ENCODE measurements at places on chromosomes 6 and 20.

- no peak for DNase-seq
Measured at GRCh38 chr6:12233693-12234571, 56.2 kb upstream of the EDN1 start.

DNA sequence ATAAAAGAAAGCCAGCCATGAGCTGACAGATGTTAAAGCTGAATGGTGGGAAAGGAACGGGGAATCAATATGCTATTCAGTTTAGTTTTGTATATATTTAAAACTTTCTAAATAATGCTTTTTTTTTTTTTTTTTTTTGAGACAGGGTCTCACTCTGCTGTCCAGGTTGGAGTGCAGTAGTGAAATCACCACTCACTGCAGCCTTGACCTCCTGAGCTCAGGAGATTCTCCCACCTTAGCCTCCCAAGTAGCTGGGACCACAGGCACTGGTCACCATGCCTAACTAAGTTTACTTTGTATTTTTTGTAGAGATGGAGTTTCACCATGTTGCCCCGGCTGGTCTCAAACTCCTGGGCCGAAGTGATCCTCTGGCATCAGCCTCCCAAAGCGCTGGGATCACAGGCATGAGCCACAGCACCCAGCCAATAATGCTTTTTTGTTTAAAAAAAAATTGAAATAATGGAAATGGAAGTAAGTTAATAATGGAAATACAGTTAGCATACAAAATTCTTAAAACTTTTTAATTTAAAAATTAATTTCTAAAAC lies 19.1 kb downstream of the EPB41L2 start:
- no peak for DNase-seq

- no peak for DNase-seq
Measured at GRCh38 chr6:169024047-169024660, 229.5 kb downstream of the THBS2 start.

GRCh38 chr20:59253325-59253724 lies 47.1 kb upstream of the EDN3 start:
- DNase-seq = no peak

GRCh38 chr6:12709116-12709515 lies 7.5 kb upstream of the PHACTR1 start:
- no peak for DNase-seq

DNA sequence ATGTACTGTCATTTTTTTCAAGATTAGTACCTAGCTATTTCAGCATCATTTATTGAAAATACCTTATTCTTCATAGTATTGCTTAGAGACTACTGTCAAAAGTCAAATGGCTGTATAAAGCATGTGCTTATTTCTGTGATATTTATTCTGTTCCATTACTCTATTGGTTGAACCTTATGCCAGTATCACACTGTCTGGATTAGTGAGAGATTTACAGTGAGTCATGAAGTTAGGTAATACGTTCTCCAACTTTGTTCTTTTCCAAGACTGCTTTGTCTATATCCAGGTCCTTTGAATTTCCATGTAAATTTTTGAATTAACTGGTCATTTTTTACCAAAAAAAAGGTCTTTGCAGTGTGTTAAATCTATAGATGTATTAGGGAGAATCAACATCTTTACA lies 18.6 kb upstream of the RNF217 start:
- DNase-seq = no peak

DNA sequence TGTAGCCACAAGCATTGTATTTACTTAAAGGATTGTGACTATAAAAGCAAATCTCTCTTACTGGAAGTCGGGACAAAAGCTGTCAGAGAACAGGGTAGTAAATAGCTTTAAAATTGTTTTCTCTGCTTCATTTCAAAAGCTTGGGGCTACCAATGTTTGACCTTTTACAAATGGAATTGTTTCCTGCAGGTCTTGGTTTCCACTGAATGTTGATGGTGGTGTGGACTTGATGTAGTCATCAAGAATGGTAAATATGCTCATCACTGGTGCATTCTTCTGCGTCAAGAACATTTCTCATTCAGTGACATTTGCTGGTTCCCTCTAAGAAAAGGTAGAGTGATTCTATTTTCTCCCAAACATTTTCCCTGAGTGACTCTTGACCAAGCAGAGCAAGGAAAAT lies 435.4 kb upstream of the KHDRBS2 start:
- no peak for DNase-seq

DNA sequence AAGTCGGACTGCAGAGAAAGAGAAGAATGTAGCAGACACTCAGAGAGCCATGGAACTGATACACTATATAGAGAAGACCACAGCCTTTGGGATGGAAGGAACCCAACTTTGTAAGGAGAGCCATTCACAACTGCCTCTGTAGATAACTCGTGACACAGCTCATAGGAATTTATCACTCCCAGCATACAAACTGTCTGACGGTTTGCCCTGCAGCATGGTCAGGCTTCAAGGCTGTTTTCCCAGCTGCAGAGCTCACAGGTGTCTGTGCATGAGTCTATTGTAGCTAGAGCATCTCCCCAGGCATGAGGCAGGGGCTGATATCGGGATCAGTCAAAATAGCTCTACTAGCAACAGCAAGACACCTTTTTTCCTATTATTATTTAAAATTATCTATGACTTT lies 130.5 kb upstream of the DTNBP1 start:
- no peak for DNase-seq
